ENCODE measurements at places on chromosomes 2 and 18.
A peak's percentile ranks its signal among the peaks of the same experiment; 100 is the strongest.

GRCh38 chr2:172210599-172210998 is 107.9 kb upstream of the DLX2 start:
- no peak for DNase-seq

GRCh38 chr2:85755122-85756027 is 1.6 kb downstream of the ATOH8 start:
- DNase-seq = peak; percentile 23

- DNase-seq = no peak
Measured at GRCh38 chr2:239946864-239947728, 78.0 kb downstream of the NDUFA10 start.

GRCh38 chr18:61236356-61237057 is 96.7 kb upstream of the CDH20 start:
- no peak for DNase-seq

DNA sequence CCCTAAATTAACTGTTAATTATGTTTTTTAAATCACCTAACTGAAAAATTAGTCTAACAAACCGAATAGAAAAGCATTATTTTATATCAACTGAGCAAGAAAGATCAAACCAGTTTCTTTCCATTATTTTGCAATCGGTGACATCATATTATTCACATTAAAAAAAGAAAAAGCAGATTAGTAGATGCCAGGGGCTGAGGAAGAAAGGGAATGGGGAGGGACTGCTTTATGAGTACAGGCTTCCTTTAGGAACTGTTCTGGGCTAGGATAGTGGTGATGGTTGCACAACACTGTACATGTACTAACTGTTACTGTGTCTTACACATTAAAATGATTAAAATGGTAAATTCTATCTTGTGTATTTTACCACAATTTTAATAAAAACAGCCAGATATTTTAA is 59.3 kb downstream of the COBLL1 start:
- no peak for DNase-seq

GRCh38 chr18:76126327-76126726 is 368.7 kb downstream of the ZNF516 start:
- DNase-seq = no peak

GRCh38 chr18:67359873-67360838 is 156.4 kb downstream of the DSEL start:
- no peak for DNase-seq

GRCh38 chr2:213286161-213286560 is 1.9 kb downstream of the SPAG16 start:
- no peak for DNase-seq

DNA sequence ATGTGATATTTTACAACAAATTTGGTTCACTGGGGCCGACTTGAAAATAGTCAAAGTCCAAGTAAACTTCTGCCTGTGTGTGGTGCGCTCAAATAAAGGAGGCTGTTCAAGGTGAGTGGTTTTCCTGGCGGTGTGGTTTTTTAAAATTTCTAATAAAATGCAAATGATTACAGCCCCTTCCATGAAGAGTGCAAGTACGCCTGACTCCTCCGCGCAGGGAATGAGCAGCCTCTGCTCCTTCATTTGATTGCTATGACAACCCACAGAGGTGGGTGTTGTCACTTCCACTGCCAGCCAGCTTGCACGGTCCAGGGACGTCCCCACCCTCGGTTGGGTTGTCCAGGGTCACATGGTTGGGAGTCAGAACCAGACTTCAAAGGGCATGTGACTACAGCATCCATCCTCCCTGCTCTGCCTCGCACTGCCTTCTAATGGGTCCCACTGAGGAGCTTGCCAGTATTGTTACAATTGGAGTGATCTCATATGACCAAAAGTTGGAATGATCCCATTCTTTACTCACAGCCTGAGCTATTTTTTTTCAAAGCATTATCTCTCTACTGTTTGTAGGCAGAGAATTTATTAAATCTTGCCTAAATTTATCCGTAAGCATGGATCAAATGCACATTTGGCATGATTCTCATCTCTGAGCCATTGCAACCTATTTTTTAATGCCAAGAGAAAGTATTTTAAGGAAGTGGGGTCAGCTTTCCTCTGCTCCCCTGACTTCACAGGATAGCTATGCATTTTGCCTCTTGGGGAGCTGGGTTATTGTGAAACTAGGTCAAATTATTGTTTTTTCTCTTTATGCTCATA is 121.3 kb downstream of the AGAP1 start:
- DNase-seq = no peak

GRCh38 chr18:25409971-25410370 is 58.0 kb upstream of the ZNF521 start:
- DNase-seq = no peak

DNA sequence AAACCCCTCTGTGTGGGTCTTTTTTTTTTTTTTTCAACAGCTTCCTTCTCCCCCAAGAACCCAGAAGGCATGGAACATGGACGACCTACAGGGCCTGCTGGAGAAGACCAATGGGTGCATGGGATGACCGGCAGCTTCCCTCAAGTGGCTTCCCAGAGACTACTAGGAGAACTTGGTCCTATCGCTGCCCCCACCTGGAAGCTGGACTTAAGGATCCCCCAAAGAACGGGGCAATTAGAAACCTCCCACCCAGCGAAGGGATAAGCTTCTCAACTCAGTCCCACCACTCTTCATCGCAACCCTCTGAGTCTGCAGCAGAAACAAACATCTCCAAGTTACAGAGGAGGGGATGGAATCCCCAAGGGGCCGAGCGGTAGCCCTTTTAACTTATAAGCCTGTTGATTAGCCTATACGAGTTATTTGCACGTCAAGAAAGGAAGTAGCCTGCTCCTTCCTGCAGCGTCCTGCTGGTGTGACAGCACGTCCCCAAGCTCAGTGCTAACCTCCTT is 1.4 kb downstream of the ACTR1B start:
- no peak for DNase-seq

GRCh38 chr18:28960146-28960545 is 783.2 kb upstream of the CDH2 start:
- DNase-seq = no peak

All from NCI-H2171 (cell line).